ENCODE measurements at places on chromosomes 5 and 9. TPM values are rescaled to one million over a fixed set of nuclear protein-coding genes. Genes with fewer than 3 reads are reported as not detected.
A peak's percentile ranks its signal among the peaks of the same experiment; 100 is the strongest.

ZNF608 gene
- total RNA-seq, result 36.3 TPM

TMEM8B gene
- 17.4 TPM for total RNA-seq

SLC1A1 gene
- 7.1 TPM for total RNA-seq

EDIL3 gene
- total RNA-seq, result 604 TPM

UBAC1 gene
- total RNA-seq, result 33.5 TPM

PSIP1 gene
- total RNA-seq, result 54.0 TPM

CD14 gene
- total RNA-seq, result not detected

GDF9 gene
- total RNA-seq, result 0.29 TPM

PITX1 gene
- 0.18 TPM for total RNA-seq

IRX2 gene
- 9.1 TPM for total RNA-seq

COL5A1 gene
- total RNA-seq, result 2,410 TPM

SPINK4 gene
- total RNA-seq, result not detected

CDX1 gene
- 0.57 TPM for total RNA-seq

WDR38 gene
- not detected for total RNA-seq

PRDM9 gene
- total RNA-seq, result not detected

- H3K4me3 ChIP-seq, result no peak overlapping the region
- H3K4me1 ChIP-seq, result no peaks in the 10 kb centered on the region
Measured at GRCh38 chr9:71179183-71179582, 57.8 kb upstream of the TRPM3 start.

DNA sequence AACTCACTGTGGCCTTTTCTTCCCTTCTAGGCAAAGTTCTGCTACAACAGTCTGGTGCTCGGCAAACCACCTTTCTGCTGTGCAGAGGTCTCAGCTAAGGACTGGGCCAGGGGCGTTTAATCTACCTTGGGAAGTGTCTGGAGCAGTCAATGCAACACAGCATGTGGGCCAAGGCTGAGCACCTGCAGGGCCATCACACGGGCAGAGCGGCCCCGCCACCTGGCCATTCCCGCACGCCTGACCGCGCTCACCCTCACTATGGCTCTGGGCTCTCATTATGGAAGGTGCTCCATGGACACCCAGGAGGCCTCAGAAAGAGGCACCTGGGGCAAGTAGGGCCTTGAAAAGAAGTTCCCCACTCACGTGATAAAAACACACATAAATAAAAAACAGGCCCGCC lies 65.7 kb upstream of the TBC1D9B start:
- no peaks in the 10 kb centered on the region for H3K27me3 ChIP-seq
- peaks cover 28% of the 10 kb centered on the region for H3K4me1 ChIP-seq
- no peak for DNase-seq
- H3K4me3 ChIP-seq, result no peak overlapping the region
- H3K36me3 ChIP-seq, result peaks cover 29% of the 10 kb centered on the region

DNA sequence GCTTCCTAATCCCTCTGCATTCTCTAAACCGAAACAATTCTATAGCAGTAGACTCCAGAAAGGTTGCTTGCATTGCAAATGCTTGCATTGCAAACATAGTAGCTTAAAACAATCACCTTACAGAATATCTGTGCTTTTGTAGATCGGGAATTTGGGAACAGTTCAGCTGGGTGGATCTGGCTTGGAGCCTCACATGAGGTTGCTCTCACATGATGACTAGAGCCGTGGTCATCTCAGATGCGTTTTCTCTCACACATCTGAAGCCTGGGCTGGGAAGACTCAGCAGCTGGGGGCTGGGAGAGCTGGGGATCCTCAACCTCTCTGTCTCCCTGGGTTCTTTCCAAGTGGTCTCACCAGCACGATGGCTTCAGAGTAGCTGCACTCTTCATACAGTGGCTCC lies 127.8 kb downstream of the MSX2 start:
- no peaks in the 10 kb centered on the region for H3K36me3 ChIP-seq

DNA sequence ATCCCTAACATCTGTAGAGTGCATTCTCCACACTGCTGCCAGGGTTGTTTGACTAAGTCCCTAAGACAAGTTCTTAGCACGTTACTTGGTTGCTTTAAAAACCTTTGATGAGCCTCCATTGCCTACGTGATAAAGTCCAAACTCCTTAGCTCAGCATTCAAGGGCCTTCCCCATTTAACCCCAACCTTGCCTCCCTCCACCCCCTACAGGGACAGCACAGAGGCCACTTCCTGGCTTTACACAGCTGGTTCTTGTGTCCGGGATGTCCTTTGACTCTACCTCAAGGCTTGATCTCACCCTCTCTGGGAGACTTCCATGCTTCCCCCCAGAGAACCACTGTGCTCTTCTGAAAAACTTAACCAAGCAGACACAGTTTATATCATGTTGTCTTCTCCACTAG lies 29.4 kb downstream of the FAM240B start:
- H3K27me3 ChIP-seq, result no peaks in the 10 kb centered on the region
- no peak for DNase-seq
- H3K36me3 ChIP-seq, result no peaks in the 10 kb centered on the region

DNA sequence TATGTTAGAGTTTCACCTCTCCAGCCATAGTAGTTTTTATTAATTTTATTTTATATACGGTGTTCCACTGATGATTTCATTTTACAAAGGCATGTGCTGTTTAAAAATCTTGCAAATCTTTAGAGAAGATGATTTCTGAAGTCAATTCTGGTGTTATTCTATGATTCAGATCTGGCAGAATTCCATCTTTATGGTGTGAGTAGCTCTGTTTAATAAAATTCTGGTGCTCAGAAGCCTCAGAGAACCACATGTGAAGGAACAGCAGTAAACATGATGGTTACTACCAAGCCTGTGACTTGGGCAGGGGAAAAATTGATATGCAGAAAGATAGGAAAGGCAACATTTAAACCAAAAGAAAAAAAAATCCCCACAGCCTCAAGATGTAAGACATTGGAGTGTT lies 299.7 kb downstream of the NPR3 start:
- H3K36me3 ChIP-seq, result peaks cover 13% of the 10 kb centered on the region
- H3K4me3 ChIP-seq, result no peak overlapping the region
- peaks cover 25% of the 10 kb centered on the region for H3K4me1 ChIP-seq

- peak overlapping the region; percentile 53 for H3K27ac ChIP-seq
- no peak overlapping the region for H3K4me3 ChIP-seq
- DNase-seq, result no peak
- no peaks in the 10 kb centered on the region for H3K36me3 ChIP-seq
Measured at GRCh38 chr9:31137176-31138160, 1247.0 kb upstream of the ACO1 start.

DNA sequence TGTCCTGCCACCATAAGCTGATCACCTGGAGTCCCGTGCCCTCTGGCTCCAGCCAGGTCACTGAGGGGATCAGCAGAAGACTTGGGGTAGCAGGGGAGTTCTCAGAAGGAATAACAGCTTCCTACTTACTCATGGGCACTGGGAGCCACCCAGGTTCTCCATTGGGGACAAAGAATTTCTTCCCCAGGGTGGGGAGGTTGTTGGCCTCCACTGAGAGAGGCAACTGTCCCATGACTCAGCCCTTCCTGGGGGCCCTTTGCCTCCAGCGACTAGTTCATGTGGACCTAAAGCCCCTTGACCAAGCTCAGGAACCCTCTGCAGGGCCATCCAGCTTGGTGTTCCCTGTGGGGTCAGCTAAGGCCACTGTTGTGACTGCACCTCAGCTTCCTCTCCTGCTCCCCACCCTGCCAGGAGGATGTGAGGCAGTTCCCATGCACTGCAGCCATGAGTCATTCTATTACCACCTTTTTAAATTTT lies 175.0 kb downstream of the AUH start:
- peaks cover 17% of the 10 kb centered on the region for H3K4me1 ChIP-seq
- no peak overlapping the region for H3K4me3 ChIP-seq
- H3K27ac ChIP-seq, result peak overlapping the region; percentile 77
- H3K27me3 ChIP-seq, result no peaks in the 10 kb centered on the region
- peaks cover 4% of the 10 kb centered on the region for H3K36me3 ChIP-seq

GRCh38 chr5:5270958-5271785 lies 131.0 kb downstream of the ADAMTS16 start:
- no peak for DNase-seq
- H3K27me3 ChIP-seq, result no peaks in the 10 kb centered on the region
- H3K36me3 ChIP-seq, result no peaks in the 10 kb centered on the region
- H3K27ac ChIP-seq, result peak overlapping the region; percentile 85
- H3K4me3 ChIP-seq, result peak overlapping the region; percentile 14

DNA sequence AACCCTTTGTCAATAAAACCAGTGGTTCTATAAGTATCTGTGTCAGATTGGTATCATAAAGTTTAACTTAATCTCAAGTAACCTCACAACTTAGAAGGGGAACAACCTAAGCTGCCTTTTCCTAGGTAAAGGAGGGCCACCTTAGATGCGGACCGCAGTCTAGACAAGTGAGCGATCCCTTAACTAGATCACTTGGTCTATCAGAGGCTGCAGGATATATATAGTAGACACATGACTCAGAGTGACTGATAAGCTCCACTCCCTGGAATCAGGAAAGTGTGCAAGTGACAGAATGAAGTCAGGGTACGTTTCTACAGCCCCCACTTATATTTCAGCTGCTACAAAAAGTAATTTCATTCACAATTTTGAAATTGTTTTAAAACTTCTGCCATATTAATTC lies 7.4 kb downstream of the REEP5 start:
- H3K27me3 ChIP-seq, result no peaks in the 10 kb centered on the region
- H3K36me3 ChIP-seq, result peaks cover 19% of the 10 kb centered on the region
- no peak for DNase-seq
- H3K4me1 ChIP-seq, result peaks cover 55% of the 10 kb centered on the region

- no peak for DNase-seq
- H3K4me3 ChIP-seq, result no peak overlapping the region
- no peak overlapping the region for H3K27ac ChIP-seq
- peaks cover 8% of the 10 kb centered on the region for H3K4me1 ChIP-seq
Measured at GRCh38 chr5:157961896-157962590, 103.1 kb upstream of the CLINT1 start.

- H3K36me3 ChIP-seq, result no peaks in the 10 kb centered on the region
- H3K27ac ChIP-seq, result no peak overlapping the region
- peaks cover 6% of the 10 kb centered on the region for H3K4me1 ChIP-seq
- peaks cover 2% of the 10 kb centered on the region for H3K27me3 ChIP-seq
- H3K4me3 ChIP-seq, result peak overlapping the region; percentile 60
- DNase-seq, result no peak
Measured at GRCh38 chr5:157266286-157267007, 524 bp downstream of the CYFIP2 start.

GRCh38 chr9:124795881-124796431 lies 19.0 kb downstream of the OLFML2A start:
- H3K4me3 ChIP-seq, result no peak overlapping the region
- H3K27ac ChIP-seq, result peak overlapping the region; percentile 12
- DNase-seq, result no peak
- H3K27me3 ChIP-seq, result no peaks in the 10 kb centered on the region
- peaks cover 42% of the 10 kb centered on the region for H3K4me1 ChIP-seq

DNA sequence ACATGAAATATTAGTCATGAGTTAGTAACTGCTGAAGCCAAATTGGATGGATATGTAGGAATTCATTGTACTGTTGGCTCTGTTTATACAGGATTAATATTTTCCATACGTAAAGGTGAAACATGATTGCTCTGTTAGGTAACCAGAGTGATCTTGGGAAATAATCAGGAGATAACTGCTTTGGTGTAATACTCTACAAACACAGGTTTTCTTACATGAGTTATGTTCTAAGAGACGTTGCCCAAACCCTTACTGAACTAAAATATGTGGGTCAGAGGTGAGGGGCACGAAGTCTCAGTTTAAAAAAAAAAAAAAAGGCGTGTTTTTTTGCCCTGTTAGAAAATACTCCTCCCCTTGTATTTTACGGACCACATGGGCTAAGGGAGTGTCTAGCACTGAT lies 7.8 kb downstream of the DNAJA1 start:
- no peak for DNase-seq
- H3K4me3 ChIP-seq, result no peak overlapping the region
- H3K27ac ChIP-seq, result peak overlapping the region; percentile 13
- H3K27me3 ChIP-seq, result no peaks in the 10 kb centered on the region
- H3K4me1 ChIP-seq, result peaks cover 31% of the 10 kb centered on the region

DNA sequence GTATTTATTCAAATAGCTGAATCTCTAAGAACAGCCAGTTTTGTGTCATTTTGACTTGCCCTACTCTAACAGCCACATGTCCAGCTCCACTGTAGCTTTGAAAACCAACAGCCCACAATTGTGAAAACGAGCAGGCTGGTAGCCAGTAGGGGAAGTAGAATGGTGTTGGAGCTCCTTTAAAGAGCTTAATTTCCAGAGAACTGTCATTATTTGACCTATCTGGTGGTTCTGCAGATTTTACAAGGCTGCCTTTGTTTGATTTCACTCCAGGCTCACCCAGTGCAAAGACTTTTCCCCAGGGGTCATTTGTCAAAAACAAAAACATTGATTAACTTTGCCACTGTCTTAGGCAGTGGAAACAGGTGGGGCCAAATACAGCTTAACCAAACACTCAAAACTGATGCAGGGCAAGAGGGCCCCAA lies 3.2 kb upstream of the PJA2 start:
- peaks cover 31% of the 10 kb centered on the region for H3K4me1 ChIP-seq
- peak overlapping the region; percentile 51 for H3K27ac ChIP-seq
- no peak overlapping the region for H3K4me3 ChIP-seq
- DNase-seq, result no peak

GRCh38 chr9:87678650-87679355 lies 47.1 kb upstream of the CTSL start:
- H3K4me1 ChIP-seq, result peaks cover 11% of the 10 kb centered on the region
- H3K27ac ChIP-seq, result peak overlapping the region; percentile 10
- H3K4me3 ChIP-seq, result no peak overlapping the region
- peaks cover 21% of the 10 kb centered on the region for H3K36me3 ChIP-seq
- no peaks in the 10 kb centered on the region for H3K27me3 ChIP-seq
- DNase-seq, result no peak

DNA sequence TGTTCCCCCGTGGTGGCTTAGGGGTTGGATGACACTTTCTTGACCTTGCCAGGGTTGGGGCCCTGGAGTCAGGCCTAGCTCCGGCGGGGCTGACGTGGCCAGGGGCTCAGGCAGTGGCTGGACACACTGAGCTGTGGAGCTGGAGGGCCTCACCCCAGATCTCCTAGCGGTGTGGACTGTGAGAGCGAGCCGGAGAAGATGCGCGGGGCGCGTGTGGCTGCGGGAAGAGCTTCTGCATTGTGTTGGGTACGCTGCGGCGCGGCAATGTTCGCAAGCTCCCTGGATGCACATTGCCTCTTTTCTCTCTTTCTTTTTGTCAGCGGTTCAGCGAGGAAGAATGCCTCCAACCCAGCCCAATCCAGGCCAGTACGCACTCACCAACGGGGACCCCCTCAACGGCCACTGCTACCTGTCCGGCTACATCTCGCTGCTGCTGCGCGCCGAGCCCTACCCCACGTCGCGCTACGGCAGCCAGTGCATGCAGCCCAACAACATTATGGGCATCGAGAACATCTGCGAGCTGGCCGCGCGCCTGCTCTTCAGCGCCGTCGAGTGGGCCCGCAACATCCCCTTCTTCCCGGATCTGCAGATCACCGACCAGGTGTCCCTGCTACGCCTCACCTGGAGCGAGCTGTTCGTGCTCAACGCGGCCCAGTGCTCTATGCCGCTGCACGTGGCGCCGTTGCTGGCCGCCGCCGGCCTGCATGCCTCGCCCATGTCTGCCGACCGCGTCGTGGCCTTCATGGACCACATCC lies 4.8 kb downstream of the NR2F1 start:
- DNase-seq, result no peak
- peak overlapping the region; percentile 96 for H3K4me3 ChIP-seq
- H3K36me3 ChIP-seq, result peaks cover 8% of the 10 kb centered on the region

GRCh38 chr9:135093911-135094584 lies 6.6 kb downstream of the OLFM1 start:
- DNase-seq, result no peak
- H3K27ac ChIP-seq, result no peak overlapping the region
- peaks cover 54% of the 10 kb centered on the region for H3K27me3 ChIP-seq
- no peaks in the 10 kb centered on the region for H3K4me1 ChIP-seq
- H3K36me3 ChIP-seq, result no peaks in the 10 kb centered on the region

All from chondrocyte (in vitro differentiated cells).